ENCODE measurements at places on chromosomes 16 and 17.

GRCh38 chr17:72405662-72406230, 284.9 kb downstream of the SOX9 start:
- no peak for DNase-seq

GRCh38 chr17:75941442-75941819, 589 bp upstream of the FBF1 start:
- DNase-seq, result no peak

- no peak for DNase-seq
Measured at GRCh38 chr16:57409870-57410587, 5.5 kb downstream of the CCL17 start.

DNA sequence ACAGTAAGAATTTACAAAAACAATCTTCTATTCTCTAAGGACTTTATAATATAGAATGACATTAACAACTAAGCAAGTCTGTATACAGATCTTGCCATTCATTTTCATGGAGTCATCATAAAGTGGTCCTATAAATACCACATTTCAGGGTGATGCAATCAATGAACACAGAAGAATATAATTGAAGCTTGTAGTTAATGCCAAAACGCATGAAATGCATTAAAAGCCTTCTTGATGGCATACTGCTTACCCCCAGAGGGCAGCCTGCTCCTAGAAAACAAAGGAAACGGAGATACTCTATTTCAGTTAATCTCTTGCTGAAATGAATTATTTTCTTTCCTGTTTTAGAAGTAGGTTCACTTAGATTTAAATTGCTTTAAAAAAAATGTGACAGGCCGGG, 45.2 kb upstream of the STAC2 start:
- no peak for DNase-seq

DNA sequence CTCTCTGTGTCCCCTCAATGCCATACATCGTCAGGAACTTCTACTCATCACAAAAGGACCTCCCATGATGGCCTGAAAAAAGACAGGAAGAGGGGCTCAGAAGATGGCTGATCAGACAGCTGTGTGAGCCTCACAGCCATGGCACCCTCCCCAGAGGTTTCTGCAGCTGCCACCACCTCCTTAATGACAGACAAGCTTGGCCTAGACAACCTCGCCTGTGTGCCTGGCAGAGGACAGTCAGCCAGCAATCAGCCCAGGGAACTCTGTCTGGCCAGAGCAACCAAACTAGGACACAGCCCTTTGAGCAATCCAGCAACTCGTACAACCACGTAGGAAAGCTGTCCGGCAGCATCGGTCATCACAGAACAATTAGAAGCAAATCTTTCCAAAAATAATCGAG, 54.2 kb upstream of the MED9 start:
- no peak for DNase-seq

DNA sequence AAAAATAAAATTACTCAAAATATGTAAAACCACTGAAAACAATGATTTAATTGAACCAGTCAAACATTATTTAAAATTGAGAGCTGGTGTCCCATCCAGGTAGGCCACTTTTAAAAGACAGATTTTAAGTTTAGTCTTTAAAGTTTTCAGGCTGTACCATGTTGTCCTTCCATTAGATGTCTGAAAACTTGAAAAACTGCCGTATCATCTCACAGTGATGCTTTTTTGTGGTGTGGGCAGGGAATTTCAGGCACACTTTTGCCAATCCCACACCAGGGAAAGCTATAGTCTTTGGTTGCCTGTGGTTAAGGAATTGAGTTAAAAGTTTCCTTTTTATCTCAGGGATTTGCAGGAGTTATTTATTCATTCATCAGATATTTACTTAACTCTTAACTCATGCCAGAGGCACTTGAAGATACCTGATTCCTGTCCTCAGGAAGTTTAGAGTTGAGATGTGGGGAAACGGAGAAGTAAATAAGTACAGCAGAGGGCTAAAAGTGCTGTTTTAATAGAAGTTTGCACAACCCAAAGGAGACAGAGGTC, 3.2 kb downstream of the SNTB2 start:
- no peak for DNase-seq

- no peak for DNase-seq
Measured at GRCh38 chr17:80212962-80213642, 7.0 kb downstream of the SGSH start.

- no peak for DNase-seq
Measured at GRCh38 chr17:74123866-74124444, 79.5 kb upstream of the RPL38 start.

DNA sequence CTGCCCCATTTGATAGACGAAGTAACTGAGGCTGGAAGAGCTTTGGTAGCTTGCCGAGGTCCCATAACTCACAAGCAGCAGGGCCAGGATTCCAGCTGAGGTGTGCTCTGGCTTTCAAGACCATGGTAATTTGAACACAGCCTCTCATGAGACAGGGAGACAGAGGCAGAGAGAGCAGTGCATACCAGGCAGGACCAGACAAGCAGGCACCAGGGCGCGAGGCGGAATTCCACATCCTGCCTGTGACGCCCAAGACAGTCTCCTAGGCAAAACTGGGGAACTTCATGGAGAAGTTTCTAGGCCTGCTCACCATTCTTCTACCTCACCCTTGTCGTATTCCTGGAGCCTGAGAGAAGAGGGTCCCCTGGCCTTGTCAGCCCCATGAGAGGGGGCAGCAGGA, 19.2 kb downstream of the SDK2 start:
- DNase-seq, result no peak

DNA sequence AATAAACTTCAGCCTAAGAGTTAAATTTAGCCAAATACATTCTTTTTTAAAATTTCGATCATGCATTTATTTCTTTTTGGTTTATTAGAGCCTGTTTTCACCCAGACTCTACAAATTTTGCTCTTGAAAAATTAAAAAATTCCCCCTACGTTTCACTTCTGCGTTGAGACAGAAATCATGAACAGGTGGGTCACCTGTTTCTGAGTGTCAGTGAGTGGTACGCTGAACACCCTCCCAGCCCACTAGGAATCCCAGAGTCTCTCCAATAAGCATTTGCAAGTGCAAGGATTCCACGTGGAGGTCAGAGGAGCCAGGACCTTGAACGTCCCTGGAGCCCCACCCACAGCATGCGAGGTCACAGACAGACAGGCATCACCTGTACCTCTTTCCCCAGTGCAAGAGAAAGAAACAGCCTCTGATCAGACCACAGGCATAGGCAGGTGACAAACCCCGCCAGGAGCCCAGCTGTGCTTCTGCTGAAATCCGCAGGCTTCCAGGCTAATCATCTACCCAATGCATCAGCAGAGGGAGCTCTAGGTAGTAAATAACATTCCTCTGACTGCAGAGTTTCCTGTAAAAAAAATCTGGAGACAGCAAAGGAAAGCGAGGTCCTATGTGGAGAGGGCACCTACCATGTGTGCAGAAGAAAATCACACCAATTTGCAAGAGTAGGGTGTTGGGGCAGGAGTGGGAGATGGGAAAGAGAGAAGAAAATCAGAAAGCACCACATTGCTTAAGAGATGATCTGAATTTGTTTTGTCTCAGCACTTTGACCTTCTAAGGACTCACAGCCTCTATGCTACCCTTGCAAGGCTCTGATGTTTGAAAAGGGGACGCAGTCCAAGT, 5.9 kb upstream of the XYLT1 start:
- no peak for DNase-seq

GRCh38 chr16:47713225-47713595, 252.1 kb downstream of the PHKB start:
- no peak for DNase-seq

DNA sequence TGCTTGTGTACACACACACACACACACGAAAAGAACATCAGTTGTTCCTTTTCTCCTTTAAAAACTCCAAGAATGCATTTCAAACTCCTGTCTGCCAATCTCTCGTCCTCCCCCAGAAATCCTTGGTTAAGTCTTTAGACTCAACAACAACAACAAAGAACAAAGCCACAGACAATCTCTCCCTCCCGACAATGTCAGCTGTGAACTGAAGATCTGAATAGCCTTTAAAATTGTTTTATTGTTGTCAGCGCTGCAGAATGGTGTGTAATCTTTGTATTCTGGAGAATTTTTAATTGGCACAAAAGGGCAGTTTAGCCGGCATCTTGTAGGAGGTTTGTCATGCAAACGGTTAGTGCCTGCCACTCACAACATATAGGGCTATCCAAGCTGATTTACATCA, 219.5 kb downstream of the MSI2 start:
- DNase-seq, result no peak

DNA sequence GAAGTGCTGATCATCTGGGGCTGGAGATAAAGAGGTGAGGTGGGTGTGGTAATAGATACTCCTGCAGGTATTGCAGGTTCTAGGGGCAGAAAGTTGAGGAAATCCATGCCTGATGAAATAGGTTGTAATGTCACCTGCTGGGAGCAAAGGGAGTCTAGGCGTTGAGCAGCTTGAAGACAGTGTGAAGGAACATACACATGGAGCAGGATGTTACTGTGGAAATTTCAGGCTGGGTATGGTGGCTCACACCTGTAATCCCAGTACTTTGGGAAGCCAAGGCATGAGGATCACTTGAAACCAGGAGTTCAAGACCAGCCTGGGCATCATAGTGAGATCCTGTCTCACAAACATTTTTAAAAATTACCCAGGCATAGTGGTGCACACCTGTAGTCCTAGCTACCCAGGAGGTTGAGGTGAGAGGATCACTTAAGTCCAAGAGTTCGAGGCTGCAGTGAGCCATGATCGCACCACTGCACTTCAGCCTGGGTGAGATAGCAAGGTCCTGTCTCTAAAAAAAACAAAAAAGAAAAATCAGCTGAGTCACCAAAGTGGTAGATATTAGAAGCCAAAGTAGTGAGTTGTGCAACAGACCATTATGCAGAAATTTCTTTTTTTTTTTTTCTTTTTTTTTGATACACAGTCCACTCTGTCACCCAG, 9.1 kb upstream of the CRYBA1 start:
- no peak for DNase-seq

DNA sequence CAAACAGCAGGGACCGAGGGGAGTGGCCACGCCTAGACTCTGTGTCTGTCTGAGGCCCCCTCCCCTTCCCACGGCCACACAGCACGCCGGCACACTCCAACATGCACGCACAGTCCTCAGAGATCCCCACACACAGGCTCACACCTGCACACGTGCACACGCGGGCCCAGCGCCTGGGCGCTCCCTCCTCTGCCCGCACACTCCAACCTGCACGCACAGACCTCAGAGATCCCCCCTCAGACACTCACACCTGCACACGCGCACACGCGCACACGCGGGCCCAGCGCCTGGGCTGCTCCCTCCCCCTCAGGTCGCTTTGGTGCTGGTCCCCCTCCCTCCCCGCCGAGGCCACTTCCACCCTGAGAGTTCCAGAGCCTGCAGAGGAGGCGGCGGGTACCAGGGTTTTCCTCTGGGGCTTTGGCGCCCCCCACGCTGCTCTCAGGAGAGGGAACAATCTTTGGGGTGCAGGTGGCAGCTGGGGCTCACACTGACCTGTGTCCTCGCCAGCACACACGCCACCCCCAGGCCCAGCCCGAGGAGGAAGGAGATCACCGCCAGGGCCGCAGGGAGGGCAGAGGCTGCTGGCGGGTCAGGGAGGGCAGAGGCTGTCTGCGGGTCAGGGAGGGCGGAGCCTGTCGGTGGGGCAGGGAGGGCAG, 1.6 kb downstream of the CD7 start:
- no peak for DNase-seq

GRCh38 chr16:26118575-26118974, 426.8 kb downstream of the HS3ST4 start:
- DNase-seq, result no peak

DNA sequence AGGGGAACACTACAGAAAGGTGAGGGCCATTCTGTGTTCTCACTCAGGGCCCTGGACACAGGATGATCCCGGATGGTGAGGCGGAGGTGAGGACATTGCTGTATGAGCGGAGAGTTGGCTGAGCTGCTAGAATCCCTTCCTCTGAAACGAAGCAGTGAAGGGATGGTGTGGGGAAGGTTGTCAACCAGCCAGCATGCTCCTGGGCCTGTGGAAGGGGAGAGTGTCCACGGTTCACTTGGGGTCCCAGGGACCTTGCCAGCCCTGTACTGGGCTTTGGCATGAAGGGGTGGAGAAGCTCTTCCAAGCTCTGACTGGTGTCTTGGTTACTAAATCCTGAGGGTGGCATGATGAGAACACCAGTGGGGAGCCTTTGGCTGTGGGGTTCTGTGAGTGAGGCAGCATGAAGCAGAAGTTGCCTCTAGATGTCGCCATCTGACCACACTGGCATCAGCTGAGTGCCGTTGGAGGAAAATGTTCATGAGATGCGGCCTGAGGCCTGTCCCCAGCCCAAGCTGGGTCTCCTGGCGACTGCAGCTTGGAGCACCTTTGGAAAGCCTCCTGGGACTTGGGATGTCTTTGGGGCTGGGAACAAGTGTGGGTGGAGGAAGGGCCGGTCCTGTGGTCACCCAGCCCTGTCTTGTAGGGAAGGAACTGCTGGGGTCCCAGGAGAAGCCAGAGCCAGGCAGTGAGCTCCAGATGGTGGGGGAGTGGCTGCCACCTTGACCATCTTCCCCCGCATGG, 14.8 kb downstream of the PDP2 start:
- DNase-seq, result no peak

GRCh38 chr16:74729783-74730683, 29.4 kb upstream of the MLKL start:
- no peak for DNase-seq

- DNase-seq, result no peak
Measured at GRCh38 chr17:44022246-44022645, 7.5 kb upstream of the TMEM101 start.

DNA sequence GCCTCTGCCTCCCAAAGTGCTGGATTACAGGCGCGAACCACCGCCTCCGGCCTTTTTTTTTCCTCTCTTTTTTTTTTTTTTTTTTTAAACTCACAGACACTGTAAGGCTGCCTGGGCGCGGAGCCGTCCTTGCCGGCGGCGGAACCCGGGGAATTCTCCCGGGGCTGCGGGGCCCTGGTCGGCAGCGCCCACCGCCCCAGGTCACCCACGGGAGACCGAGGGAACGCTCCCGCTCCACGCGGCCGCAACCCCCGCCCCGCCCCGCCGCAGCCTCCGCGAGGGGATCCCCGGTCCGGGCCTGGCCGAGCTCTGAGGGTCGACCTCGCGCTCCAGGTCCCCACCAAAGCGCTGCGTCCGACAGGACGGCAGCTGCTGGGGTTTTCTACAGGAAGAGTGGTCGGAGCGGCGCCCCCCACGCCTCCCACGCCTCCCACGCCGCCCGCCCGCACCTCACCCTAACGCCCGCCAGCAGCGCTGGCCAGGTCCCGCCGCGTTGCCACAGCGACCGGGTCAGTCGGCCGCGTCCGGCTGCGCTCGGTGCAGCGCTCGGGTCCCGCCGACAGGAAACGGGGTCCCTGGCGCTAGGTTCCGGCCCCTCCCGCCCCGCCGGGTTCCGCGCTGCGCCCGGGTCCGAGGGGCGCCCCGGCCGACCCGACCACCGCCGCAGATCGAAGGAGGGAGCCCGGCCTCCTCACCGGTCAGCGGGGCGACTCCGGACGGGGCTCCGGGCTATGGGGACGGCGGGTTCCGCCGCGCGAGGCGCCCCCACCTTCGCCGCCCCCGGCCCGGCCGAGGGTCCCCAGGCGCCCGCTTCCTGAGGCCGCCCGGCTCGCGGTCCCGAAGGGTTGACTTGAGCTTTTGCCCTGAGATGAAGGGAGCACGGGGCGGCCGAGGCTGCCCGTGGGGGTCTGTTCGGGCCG, at the start of gene CCDC57:
TSS of gene CCDC57 (minus strand) at position 512 of the 920 bp plus-strand sequence. CDS start 10,898 bp downstream, outside the sequence.
- no peak for DNase-seq

DNA sequence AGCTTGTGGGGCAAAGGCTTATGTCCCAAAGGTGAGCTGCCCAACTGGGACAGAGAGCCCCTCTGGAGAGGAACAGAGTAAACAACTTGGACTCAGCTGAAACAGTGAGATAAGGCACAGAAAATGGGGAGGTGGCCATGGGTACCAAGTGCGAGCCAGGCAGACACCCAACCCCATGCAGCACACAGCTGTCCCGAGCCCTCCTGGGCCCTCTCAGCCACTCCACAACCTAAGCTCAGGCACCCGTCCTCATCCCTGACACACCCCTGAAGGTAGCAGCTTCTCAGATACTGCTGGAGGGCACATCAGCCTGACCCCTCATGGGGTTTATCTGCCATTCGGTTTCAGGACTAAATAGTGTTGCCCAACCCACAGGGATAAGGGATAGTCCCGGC, 4.8 kb upstream of the GFOD2 start:
- DNase-seq, result no peak
